Trophoblast cell (in vitro differentiated cells and primary cell): ENCODE measurements at places on chromosomes 1 and 21.

DNA sequence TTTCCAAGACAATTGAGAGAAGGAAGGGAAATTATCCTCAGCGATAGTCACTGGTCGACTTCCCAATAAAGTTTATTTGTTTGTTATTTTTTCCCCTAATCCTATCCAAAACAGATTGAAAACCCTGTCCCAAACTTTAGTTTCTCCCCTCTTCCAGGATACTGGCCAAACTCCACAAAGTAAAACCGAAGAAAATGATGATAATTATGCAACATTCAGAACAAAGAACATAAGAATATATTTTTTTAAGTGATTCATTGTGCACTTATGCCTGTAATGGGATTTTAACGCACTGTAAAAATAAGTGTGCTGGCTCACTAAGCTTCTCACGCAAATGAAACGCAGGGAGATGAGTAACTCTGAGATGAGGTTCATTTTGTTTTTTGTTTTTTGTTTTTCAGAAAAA, 6.0 kb downstream of the GLIS1 start:
- no peaks in the 10 kb centered on the region for H3K36me3 ChIP-seq
- H3K4me3 ChIP-seq: no peak overlapping the region
- no peak for DNase-seq
- H3K27ac ChIP-seq: no peak overlapping the region
- peaks cover 13% of the 10 kb centered on the region for H3K27me3 ChIP-seq

- no peak for DNase-seq
- H3K27ac ChIP-seq: no peak overlapping the region
- H3K36me3 ChIP-seq: no peaks in the 10 kb centered on the region
- no peaks in the 10 kb centered on the region for H3K27me3 ChIP-seq
- H3K4me3 ChIP-seq: no peak overlapping the region
- H3K4me1 ChIP-seq: peaks cover 5% of the 10 kb centered on the region
Observed at GRCh38 chr1:101410048-101410878, 173.4 kb downstream of the S1PR1 start.

- peaks cover 20% of the 10 kb centered on the region for H3K4me1 ChIP-seq
- no peak for DNase-seq
- peaks cover 15% of the 10 kb centered on the region for H3K36me3 ChIP-seq
- H3K27me3 ChIP-seq: no peaks in the 10 kb centered on the region
- no peak overlapping the region for H3K27ac ChIP-seq
Observed at GRCh38 chr1:226405411-226405988, 2.4 kb downstream of the PARP1 start.

DNA sequence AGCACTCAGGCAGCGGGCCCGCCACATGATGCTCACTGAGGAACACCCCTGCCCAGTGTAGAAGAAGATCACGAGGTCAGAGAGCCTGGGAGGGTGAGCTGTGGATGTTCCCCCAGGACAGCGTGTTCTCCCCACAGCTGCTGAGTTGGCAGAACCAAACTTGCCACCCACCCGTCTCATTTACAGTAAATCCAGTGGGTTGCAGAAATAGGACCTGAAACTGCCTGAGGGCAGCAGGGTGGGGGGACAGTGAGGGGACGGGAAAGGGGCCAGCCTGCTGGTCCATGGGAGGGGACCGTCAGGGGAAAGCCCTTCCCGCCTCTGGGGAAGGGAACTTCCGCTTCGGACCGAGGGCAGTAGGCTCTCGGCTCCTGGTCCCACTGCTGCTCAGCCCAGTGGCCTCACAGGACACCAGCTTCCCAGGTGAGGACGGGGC, at the start of gene C1QB:
TSS of gene C1QB (plus strand) at position 356 of the 436 bp plus-strand sequence. CDS start 6,227 bp downstream, outside the sequence.
- no peaks in the 10 kb centered on the region for H3K4me1 ChIP-seq
- DNase-seq: peak; percentile 17
- H3K27ac ChIP-seq: no peak within 1 kb of the TSS
- no peak within 1 kb of the TSS for H3K4me3 ChIP-seq

GRCh38 chr1:105368446-105368845, 1618.7 kb downstream of the AMY1C start:
- no peak for DNase-seq
- H3K27me3 ChIP-seq: no peaks in the 10 kb centered on the region
- no peak overlapping the region for H3K4me3 ChIP-seq
- H3K27ac ChIP-seq: no peak overlapping the region

- H3K36me3 ChIP-seq: no peaks in the 10 kb centered on the region
- H3K4me1 ChIP-seq: no peaks in the 10 kb centered on the region
- no peaks in the 10 kb centered on the region for H3K27me3 ChIP-seq
- no peak overlapping the region for H3K4me3 ChIP-seq
- H3K27ac ChIP-seq: no peak overlapping the region
Observed at GRCh38 chr1:93807311-93807930, 71.6 kb downstream of the DNTTIP2 start.

GRCh38 chr21:28150778-28151177, 841.9 kb downstream of the LTN1 start:
- H3K36me3 ChIP-seq: no peaks in the 10 kb centered on the region
- no peaks in the 10 kb centered on the region for H3K27me3 ChIP-seq
- no peak overlapping the region for H3K27ac ChIP-seq

GRCh38 chr1:246483569-246483933, 23.5 kb downstream of the SMYD3 start:
- no peak overlapping the region for H3K27ac ChIP-seq
- no peaks in the 10 kb centered on the region for H3K36me3 ChIP-seq
- H3K4me3 ChIP-seq: no peak overlapping the region
- no peak for DNase-seq
- no peaks in the 10 kb centered on the region for H3K27me3 ChIP-seq

GRCh38 chr1:28163496-28164161, 12.9 kb downstream of the PTAFR start:
- no peak overlapping the region for H3K4me3 ChIP-seq
- no peaks in the 10 kb centered on the region for H3K36me3 ChIP-seq
- DNase-seq: no peak
- peaks cover 5% of the 10 kb centered on the region for H3K4me1 ChIP-seq

DNA sequence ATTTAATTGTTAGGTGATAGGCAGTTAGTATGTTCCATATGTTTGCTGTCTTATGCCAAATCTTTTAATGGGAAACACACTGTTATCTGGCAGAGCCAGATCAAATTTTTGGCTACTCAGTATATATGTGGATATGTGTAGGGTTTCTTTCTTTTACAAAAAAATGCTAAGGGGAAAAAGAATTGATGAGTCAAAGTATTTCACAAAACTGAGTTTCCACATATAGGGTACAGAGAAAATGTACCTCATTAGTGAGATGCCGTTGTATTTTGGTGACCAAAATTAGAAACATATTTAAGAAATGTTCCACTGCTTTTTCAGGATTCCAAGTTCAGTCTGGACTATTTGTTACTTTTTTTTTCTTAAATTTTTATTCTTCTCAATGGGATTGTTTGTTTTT, 201.2 kb upstream of the PTGFR start:
- H3K4me3 ChIP-seq: no peak overlapping the region
- no peaks in the 10 kb centered on the region for H3K27me3 ChIP-seq
- H3K36me3 ChIP-seq: no peaks in the 10 kb centered on the region
- no peak for DNase-seq
- H3K27ac ChIP-seq: no peak overlapping the region
- H3K4me1 ChIP-seq: no peaks in the 10 kb centered on the region

- no peak overlapping the region for H3K27ac ChIP-seq
- DNase-seq: peak; percentile 65
- H3K36me3 ChIP-seq: no peaks in the 10 kb centered on the region
- H3K27me3 ChIP-seq: no peaks in the 10 kb centered on the region
Observed at GRCh38 chr1:166489670-166490436, 323.1 kb upstream of the FAM78B start.

- no peak overlapping the region for H3K27ac ChIP-seq
- no peaks in the 10 kb centered on the region for H3K4me1 ChIP-seq
- H3K27me3 ChIP-seq: no peaks in the 10 kb centered on the region
- H3K36me3 ChIP-seq: no peaks in the 10 kb centered on the region
- no peak for DNase-seq
Observed at GRCh38 chr21:44416193-44416592, 39.1 kb upstream of the LRRC3 start.

DNA sequence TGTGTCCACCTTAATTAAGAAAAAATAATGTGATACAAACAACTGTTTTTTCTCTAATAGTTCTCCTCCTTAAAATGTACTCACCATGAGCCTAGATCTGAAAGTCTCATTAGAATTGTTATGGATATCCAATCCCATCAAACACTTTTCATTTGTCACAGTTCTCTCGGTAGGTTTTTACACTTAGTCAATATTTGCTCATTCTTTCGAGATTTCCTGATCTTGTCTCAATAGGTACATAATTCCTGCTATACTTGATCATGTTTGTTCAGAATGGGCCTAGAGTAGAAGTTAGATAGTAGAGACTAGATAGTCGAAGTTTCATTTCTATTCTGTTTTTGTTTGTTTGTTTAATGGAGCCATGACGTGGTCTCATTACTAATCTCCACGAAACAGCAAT, 2005.7 kb downstream of the NCAM2 start:
- DNase-seq: no peak
- H3K27me3 ChIP-seq: no peaks in the 10 kb centered on the region
- no peak overlapping the region for H3K4me3 ChIP-seq
- H3K36me3 ChIP-seq: no peaks in the 10 kb centered on the region

GRCh38 chr1:244344001-244344400, 107.7 kb downstream of the ADSS2 start:
- no peaks in the 10 kb centered on the region for H3K36me3 ChIP-seq
- no peak for DNase-seq
- H3K4me1 ChIP-seq: peaks cover 6% of the 10 kb centered on the region
- no peaks in the 10 kb centered on the region for H3K27me3 ChIP-seq
- H3K27ac ChIP-seq: no peak overlapping the region

- no peak for DNase-seq
- no peaks in the 10 kb centered on the region for H3K4me1 ChIP-seq
- H3K4me3 ChIP-seq: no peak overlapping the region
- H3K27ac ChIP-seq: no peak overlapping the region
- no peaks in the 10 kb centered on the region for H3K27me3 ChIP-seq
Observed at GRCh38 chr1:4801192-4801924, 146.9 kb downstream of the AJAP1 start.

DNA sequence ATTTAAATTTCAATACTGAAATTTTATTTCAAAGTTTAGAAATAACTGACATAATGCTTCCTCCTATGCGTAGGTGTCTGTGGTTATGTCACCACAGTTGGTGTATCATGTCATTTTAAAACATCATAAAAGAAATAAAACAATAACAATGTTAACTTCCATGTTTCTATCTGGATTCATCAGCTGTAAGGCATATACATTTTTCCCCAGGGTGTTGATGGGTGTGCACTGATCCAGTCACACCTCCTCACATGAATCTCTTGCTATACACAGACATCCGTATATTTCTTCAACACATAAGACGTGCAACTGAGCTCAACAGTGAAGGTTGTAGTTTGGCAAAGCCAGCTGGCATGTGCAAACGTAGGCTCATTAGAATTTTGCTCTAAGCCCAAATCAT, 6.2 kb downstream of the KCNA3 start:
- H3K27me3 ChIP-seq: peaks cover 13% of the 10 kb centered on the region
- H3K4me1 ChIP-seq: no peaks in the 10 kb centered on the region
- no peaks in the 10 kb centered on the region for H3K36me3 ChIP-seq

DNA sequence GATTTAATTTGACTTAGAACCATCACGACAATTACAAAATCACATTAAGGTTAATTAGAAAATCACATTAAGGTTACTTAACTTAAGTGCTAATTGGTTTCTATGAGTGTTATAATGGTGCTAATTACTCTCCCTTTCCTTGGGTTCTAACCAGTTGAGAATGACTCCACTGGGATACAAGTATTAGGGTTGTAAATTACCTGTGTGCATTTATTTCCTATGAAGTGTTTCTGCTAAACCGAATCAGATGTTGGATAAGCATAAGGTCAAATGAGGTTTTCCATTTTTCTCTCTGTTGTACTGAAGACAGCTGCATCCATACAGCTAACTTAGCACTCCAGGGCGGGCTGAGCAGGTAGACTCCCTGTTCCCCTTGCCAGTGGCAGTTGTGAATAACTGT, 610.3 kb upstream of the TMPRSS15 start:
- no peaks in the 10 kb centered on the region for H3K4me1 ChIP-seq
- no peaks in the 10 kb centered on the region for H3K36me3 ChIP-seq
- no peak overlapping the region for H3K27ac ChIP-seq
- H3K27me3 ChIP-seq: no peaks in the 10 kb centered on the region

DNA sequence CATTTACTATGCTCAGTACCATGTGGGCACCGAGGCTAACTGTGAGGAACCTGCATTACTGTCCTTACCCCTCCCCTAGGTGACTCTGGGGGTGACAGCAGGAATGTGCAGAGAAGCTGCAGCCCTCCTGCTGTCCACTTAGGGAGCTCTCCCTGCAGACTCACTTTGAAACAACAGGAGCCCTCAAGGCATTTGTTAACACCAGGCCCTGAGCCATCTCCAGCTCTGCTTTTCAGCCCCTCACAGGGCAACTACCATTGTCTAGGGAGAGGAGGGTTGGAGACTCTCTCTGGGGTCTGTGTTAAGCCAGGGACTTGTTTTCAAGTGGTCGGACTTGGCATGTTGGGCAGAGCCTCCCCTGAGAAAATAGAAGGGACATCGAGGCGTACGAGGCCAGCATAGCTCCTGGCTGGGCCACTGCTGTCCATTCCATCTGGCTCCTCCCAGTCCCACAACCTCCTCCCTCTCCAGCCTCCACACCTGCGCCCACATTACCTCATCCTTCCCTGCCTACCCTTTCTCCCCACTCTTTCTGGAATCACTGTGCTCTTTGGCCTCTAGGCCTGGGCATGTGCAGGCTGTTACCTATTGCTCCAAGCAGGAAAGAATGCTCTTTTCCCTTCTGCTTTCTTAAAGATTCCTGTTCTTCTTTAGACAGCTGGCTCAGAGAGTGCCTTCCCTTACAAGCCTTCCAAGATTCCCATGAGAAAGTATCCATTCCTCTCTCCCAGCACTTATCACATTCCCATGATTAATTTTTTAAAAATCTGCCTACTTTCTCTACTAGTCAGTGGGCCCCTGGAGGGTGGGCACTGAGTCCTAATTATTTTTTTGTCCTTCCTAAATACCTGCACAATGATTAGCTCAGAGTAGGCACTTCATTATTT, 102.7 kb upstream of the GCLM start:
- H3K4me1 ChIP-seq: peaks cover 20% of the 10 kb centered on the region
- DNase-seq: no peak
- no peak overlapping the region for H3K4me3 ChIP-seq
- H3K27me3 ChIP-seq: no peaks in the 10 kb centered on the region

DNA sequence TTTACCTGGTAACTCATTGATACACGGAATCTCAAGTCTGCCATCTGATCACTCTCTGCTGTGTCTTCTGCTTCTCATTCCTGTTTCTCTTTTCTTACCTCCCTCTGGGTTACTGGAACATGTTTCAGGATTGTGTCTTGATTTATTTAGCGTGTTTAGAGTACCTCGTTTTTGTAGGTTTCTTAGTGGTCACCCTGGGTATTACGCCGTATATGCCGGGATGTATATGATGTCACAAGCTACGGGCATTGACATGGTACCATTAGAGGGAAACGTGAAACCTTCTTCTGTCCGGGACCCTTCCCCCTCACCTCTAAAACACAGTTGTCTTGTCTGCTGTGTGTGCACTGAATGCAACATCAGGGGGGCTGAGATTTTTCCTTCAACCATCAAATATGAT, 2.8 kb downstream of the ACTRT2 start:
- no peaks in the 10 kb centered on the region for H3K4me1 ChIP-seq
- DNase-seq: no peak
- no peak overlapping the region for H3K4me3 ChIP-seq
- H3K36me3 ChIP-seq: no peaks in the 10 kb centered on the region
- H3K27me3 ChIP-seq: no peaks in the 10 kb centered on the region

- H3K4me1 ChIP-seq: no peaks in the 10 kb centered on the region
- DNase-seq: no peak
Observed at GRCh38 chr1:31736675-31737074, 27.5 kb downstream of the ADGRB2 start.
